IMR-90 (cell line): ENCODE measurements at places on chromosomes 12 and 14. TPM values are rescaled to one million over a fixed set of nuclear protein-coding genes. Genes with fewer than 3 reads are reported as not detected.

The NYNRIN gene
- polyA plus RNA-seq = 5.3 and 5.4 TPM in 2 replicates

- DNase-seq = no peak
These were observed 27.7 kb upstream of the TBX3 start for GRCh38 chr12:114711689-114712152.

The OTOGL gene
- 0.07 and 0.10 TPM in 2 replicates for polyA plus RNA-seq

- no peak for DNase-seq
These were observed 30.9 kb downstream of the GRIN2B start for GRCh38 chr12:13950502-13950901.

The KRT77 gene
- polyA plus RNA-seq = not detected in 2 replicates

DNA sequence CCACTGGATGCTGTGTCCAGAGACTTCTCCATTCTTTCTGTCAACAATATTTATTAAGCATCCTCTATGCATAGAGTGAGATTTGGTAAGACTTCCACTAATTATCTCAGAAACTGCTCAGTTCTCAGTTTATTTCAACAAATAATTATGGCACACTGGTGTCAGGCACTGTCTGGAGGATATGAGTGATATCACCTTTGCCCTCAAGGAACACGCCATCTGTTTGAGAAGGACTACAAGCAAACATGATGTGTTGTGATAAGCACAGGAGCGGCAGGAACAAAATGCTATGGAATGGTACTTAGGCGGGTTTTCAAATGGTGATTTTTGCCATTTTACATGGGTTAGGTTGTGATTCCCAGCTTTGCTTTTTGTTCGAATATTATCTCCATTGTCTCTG is 229.2 kb downstream of the DPF3 start:
- DNase-seq = no peak

DNA sequence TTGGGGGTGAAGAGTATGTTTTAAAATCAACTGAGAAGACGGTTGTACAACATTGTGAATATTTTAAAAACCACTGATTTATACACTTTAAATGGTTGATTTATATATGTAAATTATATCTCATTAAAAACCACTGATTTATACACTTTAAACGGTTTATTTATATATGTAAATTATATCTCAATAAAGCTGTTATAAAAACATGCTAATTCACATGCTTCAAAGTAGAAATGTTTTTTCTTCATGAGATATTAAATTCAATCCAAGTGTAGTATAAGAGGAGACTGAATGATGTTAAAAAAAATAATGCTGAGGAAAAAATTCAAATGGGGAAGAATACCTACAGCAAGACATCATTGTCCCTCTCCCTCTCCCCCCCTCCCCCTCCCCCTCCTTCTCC is 92.9 kb downstream of the ATXN2 start:
- DNase-seq = no peak

DNA sequence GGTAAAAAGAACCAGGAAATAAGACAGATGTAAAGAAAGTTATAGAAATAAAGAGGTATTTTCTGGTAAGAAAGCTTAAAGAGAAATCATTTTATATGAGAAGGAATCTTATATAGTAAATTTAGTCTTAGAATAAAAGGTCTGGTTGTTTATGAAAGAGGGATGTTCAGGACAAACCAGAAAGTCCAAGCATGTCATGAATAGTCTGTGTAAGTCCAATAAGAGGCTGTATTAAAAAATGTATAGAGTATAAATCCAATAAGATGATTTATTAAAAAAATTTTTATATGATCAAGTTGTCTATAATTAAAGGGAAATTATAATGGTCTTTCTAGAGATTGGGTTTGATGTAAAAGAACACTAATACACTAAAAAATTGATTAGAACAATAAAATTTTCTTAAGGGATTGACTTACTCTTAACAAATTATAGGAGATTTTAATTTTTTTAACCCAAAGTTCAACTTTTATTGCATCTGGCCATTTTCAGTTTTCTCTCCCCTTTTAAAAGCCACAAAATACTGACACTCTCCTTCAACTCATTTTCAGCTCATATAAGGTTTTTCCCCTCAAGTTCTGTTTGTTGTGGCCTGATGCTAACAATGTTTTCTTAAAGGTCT is 35.1 kb downstream of the ST8SIA1 start:
- no peak for DNase-seq

GRCh38 chr12:92641291-92641690 is 61.5 kb upstream of the PLEKHG7 start:
- DNase-seq = no peak

DNA sequence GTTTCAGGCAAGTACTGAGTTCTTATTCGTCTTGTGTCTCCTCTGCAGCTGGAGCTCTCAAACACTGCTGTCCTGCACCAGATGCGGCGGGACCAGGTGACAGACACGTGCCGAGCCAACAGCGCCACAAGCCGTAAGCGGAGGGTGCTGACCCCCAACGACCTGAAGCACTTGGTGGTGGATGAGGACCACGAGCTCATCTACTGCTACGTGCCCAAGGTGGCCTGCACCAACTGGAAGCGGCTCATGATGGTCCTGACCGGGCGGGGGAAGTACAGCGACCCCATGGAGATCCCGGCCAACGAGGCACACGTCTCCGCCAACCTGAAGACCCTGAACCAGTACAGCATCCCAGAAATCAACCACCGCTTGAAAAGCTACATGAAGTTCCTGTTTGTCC is 201.2 kb downstream of the SLC41A2 start:
- DNase-seq = no peak

- no peak for DNase-seq
These were observed 29.6 kb downstream of the CHST11 start for GRCh38 chr12:104486363-104486750.

The BMAL2 gene
- polyA plus RNA-seq = 8.7 and 11.0 TPM in 2 replicates

The GALNT16 gene
- polyA plus RNA-seq = 0.89 and 1.5 TPM in 2 replicates

The HIGD1C gene
- polyA plus RNA-seq = not detected in 2 replicates
